ENCODE measurements at places on chromosomes 16 and 17. TPM values are rescaled to one million over a fixed set of nuclear protein-coding genes. Genes with fewer than 3 reads are reported as not detected.

Gene KIF2B
- total RNA-seq = not detected

Gene ABCA10
- not detected for total RNA-seq

Gene MAPT
- 4.2 TPM for total RNA-seq

Gene NQO1
- total RNA-seq = 34.7 TPM

Gene TEKT5
- total RNA-seq = 0.60 TPM

Gene SLC52A1
- 0.78 TPM for total RNA-seq

Gene CDYL2
- 5.4 TPM for total RNA-seq

Gene RND2
- 50.2 TPM for total RNA-seq

Gene EVPLL
- total RNA-seq = not detected
